ENCODE measurements at places on chromosomes 11 and 22.

- peak; percentile 30 for DNase-seq
These were observed 84.2 kb downstream of the PHF21B start for GRCh38 chr22:44925465-44926123.

- DNase-seq, result no peak
These were observed 12.9 kb downstream of the USP28 start for GRCh38 chr11:113862435-113862834.

DNA sequence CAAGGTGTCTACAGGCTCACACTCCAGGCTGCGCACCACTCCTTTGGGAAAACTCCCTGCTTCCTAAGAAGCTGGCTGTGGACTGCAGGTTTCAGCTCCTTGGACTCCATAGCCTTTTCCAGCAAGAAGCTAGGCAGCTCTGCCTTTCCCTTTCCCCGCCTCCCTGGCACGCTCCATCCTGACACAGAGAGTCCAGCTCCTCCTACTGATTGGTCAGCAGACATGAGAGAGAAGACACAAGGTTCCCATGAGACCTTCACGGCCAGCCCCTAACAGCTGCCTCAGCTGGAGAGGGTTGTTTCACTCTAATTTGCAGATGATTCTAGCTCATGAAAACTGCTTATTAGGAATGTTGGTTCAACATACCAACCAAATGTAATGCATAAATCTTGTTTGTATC, 27.6 kb downstream of the TENM4 start:
- DNase-seq, result no peak

GRCh38 chr11:76131142-76131541, 75.2 kb downstream of the WNT11 start:
- DNase-seq, result no peak

DNA sequence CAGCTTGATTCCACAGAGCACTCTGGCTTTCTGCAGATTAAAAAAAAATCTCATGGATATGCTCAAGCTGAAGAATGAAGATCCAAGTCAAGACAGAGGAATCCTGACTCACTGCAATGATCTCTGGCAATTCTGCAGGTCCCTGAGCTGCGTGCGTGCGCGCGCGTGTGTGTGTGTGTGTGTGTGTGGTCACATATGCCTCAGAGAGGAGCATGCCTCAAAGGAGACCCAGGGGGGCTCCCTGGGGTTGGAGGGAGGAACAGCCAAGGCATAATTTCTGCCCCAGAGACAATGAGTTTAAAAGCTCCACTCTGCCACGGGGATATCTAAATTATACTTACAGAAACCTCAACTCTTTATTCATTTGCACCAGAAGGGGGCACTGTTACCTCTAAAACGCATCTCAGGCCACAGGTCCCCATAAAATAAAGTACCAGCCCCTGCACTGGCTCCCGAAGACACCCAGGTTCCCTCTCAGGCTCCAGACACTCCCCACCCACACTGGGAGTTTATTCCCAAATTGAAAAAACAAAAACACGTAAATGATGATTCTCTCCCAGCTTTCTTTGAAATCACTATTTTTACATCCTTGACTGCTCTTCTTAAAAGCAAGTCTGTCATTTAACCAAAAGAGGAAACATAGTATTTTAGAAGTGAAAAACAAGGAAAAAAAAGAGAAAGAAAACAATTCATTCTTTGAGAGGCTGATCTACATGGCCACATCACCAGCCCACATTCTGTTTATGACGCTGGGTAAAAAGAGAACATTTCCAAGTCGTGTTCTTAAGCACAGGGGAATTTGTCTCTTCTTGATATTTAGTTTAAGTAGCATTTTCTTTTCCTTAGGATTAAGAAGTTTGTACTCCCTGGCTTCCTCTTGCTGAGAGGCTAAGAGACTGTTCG, 401.0 kb downstream of the LARGE1 start:
- DNase-seq, result no peak

DNA sequence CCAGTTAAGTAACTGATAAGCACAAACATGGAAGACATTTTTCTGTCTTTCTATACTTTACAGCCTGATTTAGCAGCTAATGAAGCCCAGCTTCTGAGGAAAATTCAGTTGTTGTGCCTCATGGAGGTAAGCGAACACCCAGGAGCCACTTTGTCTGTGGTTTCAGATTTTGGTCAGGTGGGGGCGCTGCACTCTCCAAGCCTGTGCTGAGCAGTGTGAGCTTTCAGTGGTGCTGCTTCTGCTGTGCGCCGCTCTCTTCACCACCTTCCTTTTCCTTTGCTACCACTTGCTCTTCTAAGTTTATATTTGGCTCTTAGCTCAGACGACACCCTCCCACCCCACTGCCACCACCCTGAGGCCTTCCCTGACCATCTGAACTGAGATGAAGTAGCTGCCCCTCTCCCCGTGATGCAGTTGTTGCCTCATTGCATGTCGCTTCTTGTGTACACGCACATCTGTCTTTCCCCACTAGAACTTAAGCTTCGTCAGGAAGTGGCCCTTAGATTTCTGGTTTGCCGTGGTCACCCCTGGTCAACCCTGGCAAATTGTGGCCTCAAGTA, 14.0 kb downstream of the PSMD13 start:
- peak; percentile 92 for DNase-seq

DNA sequence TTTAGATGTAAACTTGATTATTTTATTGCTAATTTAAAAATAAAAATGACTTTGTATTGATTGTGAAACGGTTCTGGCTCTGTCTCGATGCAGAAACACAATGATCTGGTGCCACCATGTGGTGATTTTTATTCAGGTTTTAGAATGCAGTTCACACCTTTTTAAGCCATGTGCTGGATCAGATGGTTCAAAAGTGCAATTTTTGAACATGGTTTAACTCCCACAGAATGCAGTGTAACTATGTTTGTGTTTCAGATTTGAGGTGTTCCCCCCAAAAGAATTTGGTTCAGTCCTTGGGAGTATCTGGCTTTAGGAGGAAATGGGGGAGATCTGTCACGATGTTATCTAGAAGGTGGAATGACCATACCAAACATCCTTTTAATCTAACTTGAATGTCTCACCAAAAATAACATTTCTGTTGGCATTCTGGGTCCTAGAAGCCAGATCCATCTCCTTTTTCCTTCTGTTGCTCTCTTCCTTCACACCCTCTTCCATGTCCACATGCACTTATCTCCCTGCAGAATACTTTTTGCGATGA, 7.9 kb downstream of the MRPL16 start:
- DNase-seq, result peak; percentile 65

Measured in activated effector memory CD4-positive, alpha-beta T cell treated with anti-CD3 and anti-CD28 coated beads, Interleukin-2, amount 50 U/mL, for 16 hours (primary cell).